Spleen (tissue), 13 donors: ENCODE measurements at places on chromosomes 1 and 21. TPM values are rescaled to one million over a fixed set of nuclear protein-coding genes. Genes with fewer than 3 reads are reported as not detected.

PKP1 gene
- not detected for total RNA-seq

RNPC3 gene
- total RNA-seq, result 60.6 TPM

- no peak for DNase-seq
Measured at GRCh38 chr1:215665215-215665614, 98.1 kb downstream of the KCTD3 start.

GRCh38 chr1:198641501-198641900 lies 2.7 kb downstream of the PTPRC start:
- DNase-seq, result no peak

- peak; percentile 7 for DNase-seq
Measured at GRCh38 chr21:42698733-42699132, 45.3 kb downstream of the PDE9A start.

LCE1E gene
- total RNA-seq, result not detected

SDC3 gene
- total RNA-seq, result 177 TPM

C1orf21 gene
- total RNA-seq, result 29.2 TPM

DNA sequence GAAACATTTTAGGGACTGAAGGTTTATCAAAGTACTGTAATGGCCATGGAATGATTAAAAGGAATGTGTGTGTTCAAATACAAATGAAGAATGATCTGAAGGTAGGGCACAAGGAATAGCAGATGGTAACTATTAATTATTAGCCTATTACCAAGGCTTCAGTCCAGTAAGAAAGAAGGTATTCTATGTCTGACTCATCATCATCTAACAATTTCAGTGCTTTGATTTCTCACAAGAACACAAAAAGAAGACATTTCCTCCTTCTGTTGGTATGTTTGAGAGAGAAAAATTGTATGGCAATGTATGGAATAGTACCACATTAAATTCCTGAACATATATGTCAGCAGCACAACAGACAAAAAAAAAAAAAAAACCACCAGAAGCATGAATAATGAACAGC lies 57.5 kb downstream of the TYW3 start:
- DNase-seq, result no peak

DNA sequence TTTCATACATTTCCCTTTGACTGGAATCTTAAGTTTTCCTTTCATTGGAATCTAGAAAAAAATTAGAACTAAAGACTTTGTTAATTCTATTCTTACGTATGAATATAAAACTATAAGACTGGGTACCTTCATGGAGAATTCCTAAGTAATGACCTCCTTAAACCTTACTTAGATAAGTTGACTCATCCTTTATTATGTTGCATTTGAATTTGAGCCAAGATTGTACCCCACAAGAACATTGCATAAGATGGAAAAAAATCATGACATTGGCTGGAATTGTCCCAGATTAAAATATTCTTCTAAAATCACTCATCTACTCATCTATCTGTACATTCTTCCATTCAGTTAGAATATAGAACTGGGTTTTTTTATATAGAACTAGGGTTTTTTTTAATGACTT lies 137.4 kb downstream of the C1orf21 start:
- no peak for DNase-seq

- no peak for DNase-seq
Measured at GRCh38 chr21:35163411-35163810, 114.3 kb upstream of the RUNX1 start.

DNA sequence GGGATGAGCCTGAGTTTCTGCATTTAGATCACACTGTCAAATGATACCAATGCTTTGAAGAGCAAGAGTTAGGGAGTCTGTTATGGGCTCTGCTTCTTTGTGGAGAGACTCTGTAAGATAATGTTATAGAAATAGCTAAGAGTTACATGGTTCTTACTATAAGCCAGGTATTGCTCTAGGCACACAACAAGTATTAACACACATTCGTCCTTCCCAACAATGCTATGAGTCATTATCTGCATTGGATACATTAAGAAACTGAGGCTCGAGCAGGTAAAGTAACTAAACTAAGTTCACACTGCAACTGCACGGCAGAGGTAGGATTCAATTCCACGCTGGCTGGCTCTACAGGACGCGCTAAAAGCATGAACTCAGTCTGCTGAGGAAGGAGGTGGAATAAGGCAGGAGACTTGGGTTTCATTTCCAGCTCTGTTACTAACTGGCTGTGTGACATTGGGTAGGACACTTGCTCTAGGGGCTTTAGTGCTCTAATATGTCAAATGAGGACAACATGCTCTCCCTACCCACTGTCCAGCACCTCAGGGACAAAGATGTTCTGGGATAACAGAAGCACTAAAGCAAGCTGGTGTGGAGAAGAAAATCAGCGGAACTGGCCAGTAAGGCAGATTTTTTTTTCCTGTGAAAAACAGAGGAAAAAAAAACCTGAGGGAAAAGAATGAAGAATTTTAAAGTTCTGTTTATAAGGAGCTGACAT lies 23.7 kb upstream of the IL20 start:
- DNase-seq, result no peak

GRCh38 chr1:32761936-32762335 lies 55.2 kb downstream of the YARS1 start:
- no peak for DNase-seq

NR5A2 gene
- total RNA-seq, result not detected

GRCh38 chr21:33940164-33940880 lies 24.7 kb upstream of the ATP5PO start:
- no peak for DNase-seq
